ENCODE measurements at places on chromosomes 6 and 20. TPM values are rescaled to one million over a fixed set of nuclear protein-coding genes. Genes with fewer than 3 reads are reported as not detected.

Gene ASIP
- not detected for total RNA-seq

Gene CRISP2
- total RNA-seq, result not detected

Gene LAMA4
- total RNA-seq, result 1.0 TPM

Gene HRH3
- total RNA-seq, result 1.8 TPM

Gene WFDC12
- not detected for total RNA-seq

Gene LINC00237
- total RNA-seq, result 0.90 TPM

Gene FAM83C
- not detected for total RNA-seq

Gene GPLD1
- total RNA-seq, result 7.5 TPM

DNA sequence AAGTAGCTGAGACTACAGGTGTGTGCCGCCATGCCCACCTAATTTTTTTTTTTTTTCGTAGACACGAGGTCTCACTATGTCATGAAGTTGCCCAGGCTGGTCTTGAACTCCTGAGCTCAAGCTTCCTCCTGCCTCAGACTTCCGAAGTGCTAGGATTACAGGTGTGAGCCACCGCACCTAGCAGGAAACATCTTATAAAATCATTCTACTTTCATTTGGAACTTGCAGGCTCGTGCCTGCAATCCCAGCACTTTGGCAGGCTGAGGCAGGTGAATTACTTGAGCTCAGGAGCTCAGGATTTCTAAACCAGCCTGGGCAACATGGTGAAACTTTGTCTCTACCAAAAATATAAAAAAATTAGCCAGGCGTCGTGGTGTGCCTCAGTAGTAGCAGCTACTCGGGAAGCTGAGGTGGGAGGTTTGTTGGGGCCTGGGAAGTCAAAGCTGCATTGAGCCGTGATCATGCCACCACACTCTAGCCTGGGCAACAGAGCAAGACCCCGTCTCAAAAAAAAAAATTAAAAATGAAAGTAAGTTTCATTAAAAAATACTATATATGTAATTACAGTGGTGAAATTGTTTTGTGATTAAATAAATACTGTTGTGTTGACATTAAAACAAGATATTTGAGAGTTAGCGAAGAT is 15.1 kb downstream of the MAPK14 start:
- H3K4me3 ChIP-seq, result no peak overlapping the region
- peaks cover 2% of the 10 kb centered on the region for H3K36me3 ChIP-seq
- no peaks in the 10 kb centered on the region for H3K27me3 ChIP-seq
- no peak overlapping the region for H3K27ac ChIP-seq
- DNase-seq, result no peak

GRCh38 chr6:157741321-157741947 is 81.6 kb upstream of the SNX9 start:
- peak; percentile 48 for DNase-seq
- H3K4me1 ChIP-seq, result no peaks in the 10 kb centered on the region
- H3K27ac ChIP-seq, result no peak overlapping the region
- no peak overlapping the region for H3K4me3 ChIP-seq

GRCh38 chr6:106102034-106102433 is 15.9 kb downstream of the PRDM1 start:
- no peak overlapping the region for H3K4me3 ChIP-seq
- peaks cover 3% of the 10 kb centered on the region for H3K4me1 ChIP-seq
- peaks cover 9% of the 10 kb centered on the region for H3K36me3 ChIP-seq
- no peak overlapping the region for H3K27ac ChIP-seq
- H3K27me3 ChIP-seq, result peaks cover 2% of the 10 kb centered on the region
- no peak for DNase-seq

GRCh38 chr20:25036331-25036936 is 21.5 kb downstream of the ACSS1 start:
- H3K4me1 ChIP-seq, result peaks cover 2% of the 10 kb centered on the region
- no peak overlapping the region for H3K27ac ChIP-seq
- DNase-seq, result no peak
- no peaks in the 10 kb centered on the region for H3K27me3 ChIP-seq

- no peaks in the 10 kb centered on the region for H3K4me1 ChIP-seq
- no peaks in the 10 kb centered on the region for H3K36me3 ChIP-seq
- no peaks in the 10 kb centered on the region for H3K27me3 ChIP-seq
- no peak overlapping the region for H3K27ac ChIP-seq
- no peak for DNase-seq
- no peak overlapping the region for H3K4me3 ChIP-seq
Measured at GRCh38 chr6:64383277-64383676, 747.7 kb downstream of the PHF3 start.

DNA sequence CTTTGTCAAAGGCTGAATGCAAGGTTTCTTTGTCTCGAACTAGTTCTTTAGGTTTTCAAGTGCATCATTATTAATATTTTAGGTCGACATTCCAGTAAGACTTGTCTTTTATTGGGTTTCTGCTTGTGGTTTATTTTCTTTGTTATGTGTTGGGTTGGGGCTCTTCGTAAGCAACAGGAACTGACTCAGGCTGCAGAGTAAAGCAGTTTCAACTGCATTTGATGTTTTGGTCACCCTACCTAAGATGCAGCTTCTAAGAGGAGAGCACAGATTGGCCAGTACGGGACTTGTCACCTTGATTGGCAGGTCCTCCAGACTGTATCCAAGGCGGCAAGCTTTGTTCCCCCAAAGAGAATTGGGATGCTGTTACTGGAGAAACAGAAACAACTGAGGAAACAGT is 149.5 kb upstream of the SULF2 start:
- DNase-seq, result no peak
- H3K4me1 ChIP-seq, result no peaks in the 10 kb centered on the region
- H3K27me3 ChIP-seq, result no peaks in the 10 kb centered on the region
- no peaks in the 10 kb centered on the region for H3K36me3 ChIP-seq

DNA sequence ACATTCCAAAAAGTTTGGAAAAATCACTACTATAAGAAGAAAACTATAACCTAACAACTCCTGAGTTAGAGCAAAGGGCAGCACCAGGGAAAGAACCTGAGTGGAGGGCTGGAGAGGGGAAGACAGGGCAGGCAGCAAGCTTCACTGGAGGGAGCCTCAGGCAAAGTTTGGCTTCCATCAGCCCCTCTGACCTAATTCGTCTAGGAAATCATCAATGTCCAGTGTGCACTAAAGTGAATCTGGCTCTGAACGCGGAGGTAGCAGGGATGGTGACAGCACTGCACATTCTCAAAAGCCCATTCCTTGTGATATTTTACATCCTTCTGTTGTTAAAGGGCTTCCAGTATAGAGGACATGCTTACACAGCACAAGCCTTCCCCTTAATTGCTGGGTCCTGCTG is 87.1 kb downstream of the ZDHHC14 start:
- H3K36me3 ChIP-seq, result no peaks in the 10 kb centered on the region
- no peaks in the 10 kb centered on the region for H3K27me3 ChIP-seq
- peaks cover 7% of the 10 kb centered on the region for H3K4me1 ChIP-seq
- no peak for DNase-seq

- H3K4me3 ChIP-seq, result no peak overlapping the region
- no peaks in the 10 kb centered on the region for H3K4me1 ChIP-seq
- H3K27me3 ChIP-seq, result no peaks in the 10 kb centered on the region
- H3K27ac ChIP-seq, result no peak overlapping the region
- no peaks in the 10 kb centered on the region for H3K36me3 ChIP-seq
Measured at GRCh38 chr6:56381801-56382251, 134.4 kb upstream of the COL21A1 start.

DNA sequence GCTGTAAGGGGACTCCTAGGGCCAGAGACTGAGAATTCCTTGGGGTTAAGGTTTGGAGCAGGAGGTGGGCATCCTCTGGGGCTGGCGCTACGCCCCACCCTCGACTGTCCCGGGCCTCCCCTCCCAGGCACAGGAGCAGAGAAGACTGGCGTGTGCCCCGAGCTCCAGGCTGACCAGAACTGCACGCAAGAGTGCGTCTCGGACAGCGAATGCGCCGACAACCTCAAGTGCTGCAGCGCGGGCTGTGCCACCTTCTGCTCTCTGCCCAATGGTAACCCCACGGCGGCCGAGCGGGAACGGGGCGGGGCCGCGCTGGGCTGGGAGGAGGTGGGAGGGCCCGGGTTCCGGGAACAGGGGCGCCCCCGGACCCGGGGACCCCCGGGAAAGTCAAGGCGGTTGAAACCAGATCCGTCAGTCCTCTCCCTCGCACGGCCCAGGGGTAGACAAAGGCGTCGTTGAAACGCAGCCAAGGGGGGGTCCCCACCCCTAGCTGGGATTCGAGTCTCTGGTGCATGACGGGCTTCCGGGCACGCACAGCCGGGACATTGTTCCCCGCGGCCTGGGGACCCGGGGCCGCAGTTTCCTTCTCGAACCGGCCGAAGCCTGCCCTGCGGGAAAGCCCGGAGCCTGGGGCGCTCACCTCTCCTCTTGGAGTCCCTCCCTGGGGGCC is 844 bp downstream of the WFDC2 start:
- peaks cover 6% of the 10 kb centered on the region for H3K36me3 ChIP-seq
- no peaks in the 10 kb centered on the region for H3K4me1 ChIP-seq
- H3K4me3 ChIP-seq, result peak overlapping the region; percentile 82
- peak; percentile 70 for DNase-seq

DNA sequence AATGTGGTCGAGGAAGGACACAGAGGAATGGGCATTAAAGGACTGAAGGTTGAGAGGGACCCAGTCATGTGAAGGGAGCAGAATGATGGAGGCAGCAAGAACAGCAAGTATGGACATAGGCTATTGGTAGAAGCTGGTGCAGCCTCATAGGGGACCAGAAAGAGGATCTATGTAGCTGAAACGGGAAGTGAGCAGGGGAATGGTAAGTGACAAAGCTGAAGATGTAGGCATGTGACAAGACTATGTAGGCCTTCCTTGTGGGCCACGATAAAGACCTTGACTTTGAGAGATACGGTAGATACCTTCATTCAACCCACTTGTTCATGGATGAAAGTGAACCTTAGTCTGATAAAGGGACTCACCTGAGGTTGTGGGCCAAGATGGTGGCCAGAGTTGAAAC is 3.5 kb downstream of the CTNNBL1 start:
- H3K4me1 ChIP-seq, result 0 out of 2 replicates have a peak, but pooled peaks cover 4% of the 10 kb centered on the region
- no peaks in the 10 kb centered on the region for H3K27me3 ChIP-seq
- H3K27ac ChIP-seq, result no peak overlapping the region
- no peak for DNase-seq
- H3K36me3 ChIP-seq, result no peaks in the 10 kb centered on the region
- no peak overlapping the region for H3K4me3 ChIP-seq

- H3K27ac ChIP-seq, result no peak overlapping the region
- H3K4me1 ChIP-seq, result no peaks in the 10 kb centered on the region
- H3K27me3 ChIP-seq, result no peaks in the 10 kb centered on the region
- no peaks in the 10 kb centered on the region for H3K36me3 ChIP-seq
- H3K4me3 ChIP-seq, result no peak overlapping the region
Measured at GRCh38 chr6:138647006-138647405, 126.6 kb upstream of the CCDC28A start.

- H3K4me1 ChIP-seq, result no peaks in the 10 kb centered on the region
- peaks cover 3% of the 10 kb centered on the region for H3K36me3 ChIP-seq
- no peak overlapping the region for H3K4me3 ChIP-seq
- no peaks in the 10 kb centered on the region for H3K27me3 ChIP-seq
- DNase-seq, result no peak
Measured at GRCh38 chr6:98924647-98925046, 23.1 kb downstream of the FBXL4 start.

- no peaks in the 10 kb centered on the region for H3K27me3 ChIP-seq
- H3K4me3 ChIP-seq, result no peak overlapping the region
- peaks cover 47% of the 10 kb centered on the region for H3K36me3 ChIP-seq
- no peaks in the 10 kb centered on the region for H3K4me1 ChIP-seq
Measured at GRCh38 chr20:5557123-5557522, 193.1 kb upstream of the SHLD1 start.

DNA sequence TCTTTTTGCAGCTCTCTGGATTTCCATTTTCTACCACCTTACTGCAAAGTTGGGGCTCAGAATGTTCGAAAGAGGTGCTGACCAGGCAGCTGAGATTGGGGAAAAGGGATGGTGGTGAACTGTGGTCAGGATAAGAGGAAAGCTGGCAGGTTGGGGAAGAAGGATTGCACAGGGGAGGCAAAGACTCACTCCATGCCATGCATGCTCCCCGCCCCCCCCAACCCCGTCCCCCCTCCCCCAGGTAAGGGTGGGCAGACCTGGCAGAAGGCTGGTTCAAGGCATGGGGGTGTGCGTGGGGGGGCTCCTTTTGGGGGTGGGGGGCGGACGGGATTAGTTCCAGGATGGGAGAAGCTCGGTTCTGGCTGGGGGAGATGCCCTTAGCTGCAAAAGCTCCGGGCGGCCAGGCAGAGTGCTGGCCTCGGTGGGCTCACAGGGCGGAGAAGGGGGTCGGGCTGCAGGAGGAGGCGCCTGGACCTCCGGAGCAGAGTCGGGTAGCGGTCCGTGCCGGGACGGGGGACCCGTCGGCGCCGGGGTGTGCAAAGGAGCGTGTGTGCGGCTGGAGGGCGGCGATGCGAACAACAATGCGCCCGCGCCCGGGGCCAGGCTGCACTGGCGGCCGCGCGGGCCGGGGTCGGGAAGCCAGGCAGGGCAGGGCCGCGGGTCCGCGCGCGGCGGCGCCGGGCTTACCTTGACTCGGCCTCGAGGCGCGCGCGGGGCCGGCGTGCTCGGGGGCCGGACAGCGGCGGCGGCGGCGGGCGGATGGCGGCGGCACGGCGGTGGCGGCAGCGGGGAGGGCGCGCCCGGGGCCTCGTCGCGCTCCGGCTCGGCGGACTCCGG is 880 bp downstream of the ADNP start:
- H3K36me3 ChIP-seq, result peaks cover 80% of the 10 kb centered on the region
- no peaks in the 10 kb centered on the region for H3K27me3 ChIP-seq
- peak overlapping the region; percentile 68 for H3K27ac ChIP-seq
- no peak for DNase-seq

- no peak for DNase-seq
- no peaks in the 10 kb centered on the region for H3K36me3 ChIP-seq
- H3K27ac ChIP-seq, result no peak overlapping the region
- H3K4me3 ChIP-seq, result no peak overlapping the region
- H3K27me3 ChIP-seq, result peaks cover 7% of the 10 kb centered on the region
Measured at GRCh38 chr20:46111028-46111835, 6.9 kb upstream of the CD40 start.

DNA sequence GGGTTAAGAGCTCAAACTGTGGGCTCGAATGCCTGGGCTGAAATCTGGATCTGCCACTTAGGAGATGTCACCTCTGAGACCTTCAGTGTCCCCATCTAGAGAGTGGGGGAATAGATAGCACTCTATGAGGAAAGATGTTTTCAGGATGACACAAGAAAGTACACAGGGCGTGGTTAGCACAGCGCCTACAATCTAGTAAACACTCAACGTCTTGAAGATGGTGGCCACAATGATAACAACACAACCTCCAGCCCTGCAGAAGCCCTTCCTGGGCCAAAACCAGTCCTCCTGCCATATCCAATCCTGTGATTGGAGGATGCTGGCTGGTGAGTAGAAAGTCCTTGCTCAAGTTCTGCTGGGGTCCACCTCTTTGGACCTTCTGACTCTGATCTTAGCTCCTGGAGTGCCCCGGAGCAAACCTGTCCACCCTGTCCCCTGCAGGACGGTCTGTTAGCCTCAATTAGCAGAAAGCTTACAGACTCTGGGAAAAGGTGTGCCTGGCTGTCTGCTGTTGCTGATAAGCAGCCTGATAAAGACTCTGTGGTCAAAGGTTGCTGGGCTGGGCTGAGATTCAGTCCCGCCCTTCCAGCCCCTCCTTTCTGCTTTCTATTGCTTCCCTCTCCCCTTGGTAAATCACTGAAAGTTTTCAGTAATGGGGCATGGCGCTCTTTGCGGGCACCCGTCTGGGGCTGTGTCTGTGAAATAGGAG is 8.2 kb downstream of the EDN3 start:
- DNase-seq, result no peak
- no peak overlapping the region for H3K4me3 ChIP-seq

GRCh38 chr20:61712688-61713087 is 353.0 kb downstream of the TAF4 start:
- no peak for DNase-seq
- no peak overlapping the region for H3K4me3 ChIP-seq
- no peaks in the 10 kb centered on the region for H3K36me3 ChIP-seq

GRCh38 chr6:56401477-56402070 is 154.2 kb upstream of the COL21A1 start:
- DNase-seq, result no peak
- H3K4me3 ChIP-seq, result no peak overlapping the region
- no peaks in the 10 kb centered on the region for H3K27me3 ChIP-seq
- no peak overlapping the region for H3K27ac ChIP-seq

Data from H9 (cell line).